CD4-positive, alpha-beta T cell treated with Interleukin-15 for 4 hours (primary cell): ENCODE measurements at places on chromosomes 3 and 15.

GRCh38 chr3:124619887-124620599 lies 110.2 kb upstream of the UMPS start:
- peak; percentile 22 for DNase-seq

DNA sequence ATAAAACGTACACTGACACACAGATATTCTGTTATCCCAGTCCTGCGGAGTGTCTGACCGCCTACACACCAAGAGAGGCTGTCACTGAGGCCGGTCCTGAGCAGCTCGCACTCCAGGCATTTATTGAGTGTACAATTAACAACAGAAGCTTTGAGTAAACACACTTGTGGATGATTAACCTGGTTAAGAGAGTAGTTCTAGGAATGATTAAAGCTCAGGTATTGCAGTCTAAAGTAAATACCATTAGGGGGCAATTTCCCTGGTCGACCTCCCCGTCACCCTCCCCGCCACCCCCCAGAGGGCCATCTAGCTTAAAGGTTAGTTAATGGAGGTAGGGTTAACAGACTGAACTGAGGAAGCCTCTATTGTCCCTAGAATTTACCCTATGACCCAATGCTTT lies 1278.5 kb downstream of the NSUN3 start:
- DNase-seq: no peak

GRCh38 chr15:20645956-20646355 lies 104.4 kb upstream of the GOLGA6L6 start:
- DNase-seq: peak; percentile 17

DNA sequence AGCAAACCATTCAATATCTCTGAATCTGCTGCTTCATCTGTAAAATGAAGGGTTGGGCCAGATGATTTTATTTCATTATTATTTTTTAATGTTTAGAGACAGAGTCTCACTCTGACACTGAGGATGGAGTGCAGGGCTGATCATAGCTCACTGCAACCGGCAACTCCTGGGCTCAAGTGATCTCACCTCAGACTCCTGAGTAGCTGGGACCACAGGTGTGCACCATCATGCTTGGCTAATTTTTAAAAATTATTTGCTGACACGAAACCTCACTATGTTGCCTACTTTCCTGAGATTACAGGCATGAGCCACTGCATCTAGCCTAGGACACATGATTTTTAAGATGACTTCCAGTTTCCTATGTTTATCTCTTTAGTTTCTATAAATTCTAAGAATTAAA lies 105.8 kb downstream of the P3H2 start:
- no peak for DNase-seq

- DNase-seq: no peak
Measured at GRCh38 chr15:47727676-47728075, 10.4 kb downstream of the SEMA6D start.
